ENCODE measurements at places on chromosomes 12 and 14.

GRCh38 chr12:26770239-26771070, 62.5 kb downstream of the ITPR2 start:
- no peak for DNase-seq

- no peak for DNase-seq
These were observed 70.5 kb downstream of the PHLDA1 start for GRCh38 chr12:75960954-75961661.

DNA sequence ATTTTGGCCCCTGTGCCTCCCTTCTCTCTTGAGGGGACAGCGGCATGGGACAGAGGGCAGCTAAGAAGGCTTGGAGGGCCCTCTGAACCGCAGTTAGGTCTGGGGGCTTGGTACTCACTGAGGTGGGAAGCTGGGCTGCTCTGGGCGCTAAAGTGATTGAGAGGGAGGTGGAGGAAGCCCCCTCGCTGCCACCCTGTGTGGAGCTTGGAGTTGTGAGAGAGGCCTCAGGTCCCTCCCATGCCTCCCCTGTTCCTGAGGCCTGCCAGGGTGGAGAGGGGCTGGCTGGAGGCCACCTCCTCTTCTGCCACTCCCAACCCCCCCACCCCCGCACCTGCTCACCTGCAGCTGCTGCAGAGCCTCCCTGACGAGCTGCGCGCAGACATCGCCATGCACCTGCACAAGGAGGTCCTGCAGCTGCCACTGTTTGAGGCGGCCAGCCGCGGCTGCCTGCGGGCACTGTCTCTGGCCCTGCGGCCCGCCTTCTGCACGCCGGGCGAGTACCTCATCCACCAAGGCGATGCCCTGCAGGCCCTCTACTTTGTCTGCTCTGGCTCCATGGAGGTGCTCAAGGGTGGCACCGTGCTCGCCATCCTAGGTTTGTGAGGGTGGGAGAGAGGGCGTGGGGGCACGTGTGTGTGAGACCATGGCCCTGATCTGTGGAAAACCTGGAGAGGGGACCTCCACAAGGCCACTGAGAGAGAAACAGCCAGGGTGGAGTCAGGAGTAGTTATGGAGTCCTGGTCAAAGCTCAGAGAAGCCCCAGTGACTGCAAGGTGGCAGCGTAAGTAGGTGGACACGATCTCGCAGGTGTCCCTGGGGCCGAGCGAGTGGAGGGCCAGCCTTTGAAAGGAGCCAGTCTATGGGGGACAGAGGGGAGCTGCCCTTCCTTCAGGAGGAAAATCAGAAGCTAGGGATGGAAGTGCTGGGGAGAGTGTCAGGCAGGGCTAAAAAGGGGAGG, 11.2 kb downstream of the KCNH3 start:
- DNase-seq, result no peak

- no peak for DNase-seq
These were observed 24.3 kb downstream of the CNOT2 start for GRCh38 chr12:70267550-70267949.

DNA sequence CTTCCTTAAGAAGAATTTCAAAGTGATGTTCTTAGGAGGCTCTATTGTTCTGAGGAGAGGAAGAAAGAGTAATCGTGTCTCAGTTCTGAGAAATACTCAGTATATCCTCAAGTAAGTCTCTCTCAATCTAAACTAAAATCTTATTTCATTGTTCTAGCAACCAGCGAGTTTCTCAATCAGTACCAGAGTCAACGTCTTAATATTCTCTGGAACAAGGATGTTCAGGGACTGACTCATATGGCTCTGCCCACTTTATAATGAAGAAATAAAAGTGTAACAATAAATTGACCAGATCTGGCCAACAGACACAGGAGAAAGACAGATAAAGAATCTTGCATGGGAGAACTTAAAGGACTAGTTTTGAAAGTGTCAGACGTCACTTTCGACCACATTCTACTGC, 469.8 kb upstream of the FLRT2 start:
- DNase-seq, result no peak

- no peak for DNase-seq
These were observed 117.2 kb upstream of the PMCH start for GRCh38 chr12:102314821-102315220.

GRCh38 chr14:104136472-104137296, 1.7 kb upstream of the KIF26A start:
- no peak for DNase-seq

DNA sequence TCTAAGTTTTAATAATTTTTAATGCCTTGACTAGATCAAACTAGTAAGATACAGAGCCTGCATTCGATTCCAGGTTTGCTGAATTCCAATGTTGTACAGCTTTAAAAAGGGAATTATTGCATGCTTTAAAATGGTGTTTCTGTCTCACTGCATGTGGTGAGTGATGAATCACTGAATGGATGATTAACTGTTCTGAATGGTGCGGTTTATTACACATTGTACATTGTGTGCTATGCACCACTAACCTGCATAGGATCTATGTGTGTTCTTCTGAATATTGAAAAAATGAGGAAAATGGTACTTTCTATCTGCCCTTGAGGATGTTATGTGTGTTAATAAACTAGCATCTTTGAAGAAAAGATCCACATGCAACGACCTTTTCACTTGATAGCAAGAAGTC, 231.7 kb downstream of the NRXN3 start:
- no peak for DNase-seq

DNA sequence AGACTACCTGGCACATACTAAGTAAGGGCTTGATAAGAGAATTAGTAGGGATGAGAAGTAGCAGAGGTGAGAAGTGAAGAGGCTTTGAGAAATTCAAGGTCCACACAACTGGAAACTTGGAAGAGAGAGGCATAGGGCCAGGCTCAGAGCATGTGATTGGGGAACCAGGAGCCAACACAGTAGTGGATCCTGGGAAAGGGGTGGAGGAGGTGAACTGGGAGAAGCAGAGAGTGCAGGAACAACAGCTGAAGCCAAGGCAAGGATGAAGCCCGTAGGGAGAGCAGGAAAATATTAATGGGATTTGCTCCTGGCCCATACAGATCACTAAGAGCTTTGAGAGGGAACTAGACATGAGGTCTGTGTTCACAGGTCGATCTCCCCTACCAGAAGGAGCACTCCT, 1.4 kb upstream of the ITGB7 start:
- DNase-seq, result no peak

DNA sequence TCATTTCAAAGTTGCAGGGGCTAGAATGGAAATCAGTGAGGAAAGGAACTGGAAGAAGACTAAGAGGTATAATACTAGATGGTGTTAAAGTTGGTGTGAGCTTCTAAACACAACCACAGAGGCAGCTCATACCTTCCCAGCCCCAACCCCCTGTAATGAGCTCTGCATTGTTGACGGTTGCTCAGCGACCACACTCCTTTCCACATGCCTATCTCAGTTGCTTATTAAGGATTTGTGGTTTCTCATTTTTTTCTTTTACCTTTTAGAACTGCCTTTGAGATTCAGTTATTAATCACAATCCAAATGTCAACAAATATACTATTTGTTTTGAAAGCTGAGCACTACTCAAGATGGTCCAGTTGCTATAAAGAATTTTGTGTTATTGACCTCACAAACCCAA, 62.1 kb upstream of the KIF21A start:
- no peak for DNase-seq

DNA sequence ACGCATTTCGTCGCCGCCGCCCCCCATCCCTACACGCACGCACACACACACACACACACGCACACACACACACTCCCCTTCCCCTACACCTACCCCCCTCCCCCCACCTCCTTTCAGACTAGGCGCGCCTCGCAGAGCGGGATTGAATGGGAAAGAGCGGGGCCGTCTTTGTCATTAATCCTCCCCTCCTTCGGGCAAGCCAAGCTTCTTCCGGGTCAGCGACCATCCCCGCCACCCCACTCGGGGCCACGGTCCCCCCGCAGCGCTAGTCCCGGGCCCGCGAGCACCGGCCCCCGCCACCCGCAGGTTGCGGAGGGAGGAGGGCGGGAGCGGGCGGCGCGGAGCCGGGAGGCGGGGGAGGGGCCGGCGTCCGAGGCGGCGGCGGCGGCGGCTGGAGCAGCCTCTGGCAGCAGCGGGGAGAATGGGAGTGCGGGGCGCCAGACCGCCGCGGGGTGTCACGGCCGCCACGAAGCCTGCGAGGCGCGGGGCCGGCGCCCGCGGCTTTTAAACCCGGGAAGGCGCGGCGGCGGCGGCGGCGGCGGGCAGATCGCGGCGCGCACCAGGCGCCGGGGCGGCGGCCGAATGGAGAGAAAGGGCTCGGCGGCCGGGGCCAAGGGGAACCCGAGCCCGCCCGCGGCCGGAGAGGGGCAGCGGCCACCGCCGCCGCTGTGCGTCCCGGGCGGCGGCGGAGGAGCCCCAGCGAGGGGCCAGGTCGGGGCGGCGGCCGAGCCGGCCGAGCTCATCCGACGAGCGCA, at the start of gene TTC9:
TTC9 (plus strand) TSS at position 369 of the 755 bp plus-strand sequence; CDS start at position 583, 214 bp downstream.
- DNase-seq, result peak; percentile 47

GRCh38 chr14:55333711-55334485, 62.7 kb downstream of the FBXO34 start:
- no peak for DNase-seq

DNA sequence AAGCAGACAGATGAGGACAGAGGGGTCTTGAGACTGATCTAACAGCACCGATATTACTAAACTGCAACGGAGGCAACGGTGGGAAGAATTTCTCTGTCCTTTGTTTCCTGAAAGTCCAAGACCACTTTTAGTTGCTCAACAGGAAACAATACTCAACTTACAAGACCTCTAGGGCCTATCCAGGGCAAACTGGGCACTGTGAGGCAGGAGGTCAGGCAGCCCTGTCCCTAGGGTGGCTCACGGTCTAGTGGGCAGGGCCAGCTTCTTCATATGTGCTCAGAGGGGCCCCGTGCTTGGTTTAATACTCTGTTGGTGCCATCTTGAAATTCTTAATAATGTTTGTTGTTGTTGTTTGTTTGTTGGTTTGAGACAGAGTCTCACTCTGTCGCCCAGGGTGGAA, 14.2 kb downstream of the SSH1 start:
- no peak for DNase-seq

- no peak for DNase-seq
These were observed 144.5 kb downstream of the EPS8 start for GRCh38 chr12:15644700-15645099.

DNA sequence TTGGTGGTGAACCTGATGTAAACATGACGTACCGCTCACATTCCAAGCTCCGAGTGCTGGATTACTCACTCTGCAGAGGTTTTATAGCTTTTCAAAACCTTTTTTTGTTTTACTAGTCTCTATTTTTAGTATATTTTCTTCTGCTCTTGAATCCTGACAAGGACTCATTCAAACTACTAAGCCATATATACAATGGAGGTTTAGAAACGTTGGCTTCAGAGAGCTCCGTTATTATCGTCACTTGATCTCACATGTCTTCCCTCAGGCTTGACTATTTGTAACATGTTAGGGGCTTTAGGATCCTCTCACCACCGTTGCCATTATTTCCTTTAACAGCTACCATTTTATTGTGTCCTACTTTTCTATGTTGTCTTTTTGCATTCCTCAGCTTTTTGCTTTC, 1321.5 kb upstream of the FLRT2 start:
- no peak for DNase-seq

GRCh38 chr12:27319409-27319808, 13.2 kb upstream of the BMAL2 start:
- no peak for DNase-seq

DNA sequence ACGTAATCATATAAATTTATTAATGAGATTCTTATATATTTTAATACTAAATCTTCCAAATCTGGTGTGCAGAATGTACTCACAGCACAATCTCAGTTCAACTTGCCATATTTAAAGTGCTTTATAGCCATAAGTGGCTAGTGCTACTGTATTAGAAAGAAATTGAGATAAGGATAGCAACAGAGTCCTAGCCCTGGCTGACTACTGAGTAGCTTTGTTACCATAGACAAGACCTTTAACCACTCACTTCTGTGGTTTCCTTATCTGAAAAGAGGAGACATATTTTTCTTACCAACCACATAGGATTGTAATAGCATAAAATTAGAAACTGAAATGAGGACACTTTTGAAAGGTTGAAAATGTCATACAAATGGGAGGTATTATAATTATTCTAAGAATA, 2.0 kb upstream of the CHURC1 start:
- no peak for DNase-seq
